Germinal center (tissue), 1 donor: ENCODE measurements at places on chromosomes 5 and 9.

DNA sequence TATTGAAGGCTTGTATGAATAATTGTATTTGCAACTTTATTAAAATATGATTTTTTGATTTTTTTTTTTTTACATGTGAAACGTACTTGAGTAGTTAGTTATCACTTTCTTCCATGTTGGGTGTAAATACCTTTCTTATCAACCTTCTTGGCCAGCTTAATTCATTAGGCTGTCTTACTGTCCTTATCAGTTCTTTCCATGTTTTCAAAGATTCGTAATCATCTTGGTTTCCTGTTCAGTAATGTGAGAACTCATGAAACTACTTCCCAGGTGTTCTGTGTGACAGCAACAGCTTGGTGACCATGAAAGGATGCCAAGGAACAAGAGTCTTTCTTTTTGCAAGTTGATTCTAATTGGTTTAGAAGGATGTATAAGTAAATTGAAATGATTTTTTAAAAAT, 100.0 kb downstream of the ADGRV1 start:
- DNase-seq, result no peak

- DNase-seq, result no peak
Observed at GRCh38 chr9:125484350-125485282, 222.4 kb downstream of the MAPKAP1 start.

DNA sequence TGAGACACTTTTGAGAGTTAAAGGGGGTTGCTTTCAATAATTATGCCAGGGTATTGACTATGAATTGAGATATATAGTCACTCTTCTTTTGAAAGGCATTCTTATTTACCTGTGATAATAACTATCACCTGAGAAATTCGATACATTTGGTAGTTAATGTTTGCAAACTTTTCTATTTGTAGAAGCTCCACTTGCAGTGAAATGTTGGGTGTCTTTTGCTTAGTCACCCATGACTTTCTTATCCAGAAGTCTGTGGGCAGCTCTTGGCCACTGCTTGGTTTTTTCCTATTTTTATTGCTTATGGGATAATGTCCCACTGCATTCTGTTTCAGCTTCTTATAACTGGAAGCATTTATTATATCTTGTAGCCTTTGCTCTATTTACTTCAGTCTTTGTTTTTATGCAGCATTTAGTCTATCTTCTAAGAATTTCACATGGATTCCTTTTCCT, 3.9 kb downstream of the MACIR start:
- no peak for DNase-seq

DNA sequence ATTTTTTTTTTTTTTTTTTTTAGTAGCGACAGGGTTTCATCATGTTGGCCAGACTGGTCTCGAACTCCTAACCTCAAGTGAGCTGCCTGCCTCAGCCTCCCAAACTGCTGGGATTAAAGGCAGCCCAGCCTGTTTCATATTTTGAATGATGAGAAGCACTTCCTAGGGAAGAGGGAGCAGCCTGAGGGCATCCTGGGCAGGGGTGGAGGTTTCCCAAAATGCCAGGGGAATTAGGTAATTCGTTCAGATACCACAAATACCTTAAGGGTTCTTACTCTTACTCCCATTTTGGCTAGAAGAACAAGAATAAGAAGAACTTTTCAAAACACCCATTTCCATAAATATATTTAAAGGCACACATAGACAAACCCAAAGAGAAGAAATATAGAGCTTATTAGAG, 29.5 kb upstream of the RAPGEF1 start:
- no peak for DNase-seq

- DNase-seq, result no peak
Observed at GRCh38 chr5:140630292-140631035, 2.5 kb downstream of the CD14 start.

- DNase-seq, result no peak
Observed at GRCh38 chr9:81886665-81887064, 41.6 kb upstream of the SPATA31D4 start.

- DNase-seq, result no peak
Observed at GRCh38 chr9:112403614-112404201, 23.8 kb downstream of the HSDL2 start.

DNA sequence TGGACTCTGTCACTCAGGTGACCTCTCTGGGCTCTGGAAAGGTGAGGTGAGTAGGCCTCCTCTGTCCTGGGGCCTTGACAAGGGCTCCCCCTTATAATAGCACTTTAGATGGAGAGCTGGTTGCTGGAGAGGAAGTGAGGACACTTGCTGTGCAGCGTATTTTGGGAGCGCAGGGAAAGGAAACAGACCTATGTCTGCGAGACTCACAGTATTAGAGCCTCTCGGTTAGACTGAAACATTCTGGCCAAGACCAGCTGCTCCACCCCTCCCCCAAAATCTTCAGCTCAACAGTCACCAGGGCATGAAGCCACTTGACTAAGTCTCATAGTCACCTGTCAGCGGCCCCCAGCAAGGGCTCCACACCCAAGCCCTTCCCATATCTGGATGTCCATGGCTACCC, 213.6 kb downstream of the AGTPBP1 start:
- DNase-seq, result no peak
